AG20443 (cell line): ENCODE measurements at places on chromosomes 12 and 14.
A peak's percentile ranks its signal among the peaks of the same experiment; 100 is the strongest.

DNA sequence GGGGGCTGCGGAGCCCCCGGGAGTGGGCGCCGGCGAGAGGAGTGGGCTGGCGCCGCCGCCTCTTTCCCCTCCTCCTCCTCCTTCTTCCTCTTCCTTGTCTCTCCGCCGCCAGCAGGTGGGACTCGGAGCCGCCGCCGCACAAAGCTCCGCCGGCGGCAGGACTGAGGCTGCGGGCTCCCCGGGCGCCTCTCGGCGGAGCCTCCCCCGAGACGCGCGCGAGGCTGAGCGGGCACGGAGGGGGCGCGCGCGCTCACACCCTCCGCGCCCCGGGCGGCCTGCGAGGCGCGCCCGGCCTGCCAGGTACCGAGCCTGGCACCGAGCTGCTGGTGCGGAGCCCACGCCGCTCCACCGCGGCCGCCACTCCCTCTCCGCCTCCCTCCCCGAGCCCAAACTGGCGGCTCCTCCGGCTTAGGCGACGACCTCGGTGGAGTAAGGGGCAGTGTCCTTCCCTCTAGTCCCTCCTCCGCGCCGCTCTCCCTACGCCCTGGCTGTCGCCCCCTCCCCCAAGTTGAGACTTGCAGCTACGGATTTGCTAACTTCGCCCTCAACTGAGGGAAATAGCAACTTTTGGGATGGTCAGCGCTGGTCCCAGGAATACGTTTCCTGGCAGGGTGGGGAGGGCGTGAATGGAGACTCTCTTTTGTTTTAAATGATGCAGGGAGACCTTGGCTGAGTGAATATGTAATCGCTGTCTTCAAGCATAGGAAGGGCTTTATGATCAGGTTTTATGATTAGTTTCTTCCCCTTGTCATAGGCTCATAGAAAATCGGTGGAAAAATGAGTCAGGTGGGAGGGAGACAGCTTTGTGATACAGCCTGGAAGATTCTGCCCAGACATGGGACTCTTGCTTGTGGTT lies 199.5 kb upstream of the CAND1 start:
- DNase-seq: peak; percentile 28

- no peak for DNase-seq
Measured at GRCh38 chr14:91415794-91416743, 1.6 kb downstream of the CCDC88C start.

DNA sequence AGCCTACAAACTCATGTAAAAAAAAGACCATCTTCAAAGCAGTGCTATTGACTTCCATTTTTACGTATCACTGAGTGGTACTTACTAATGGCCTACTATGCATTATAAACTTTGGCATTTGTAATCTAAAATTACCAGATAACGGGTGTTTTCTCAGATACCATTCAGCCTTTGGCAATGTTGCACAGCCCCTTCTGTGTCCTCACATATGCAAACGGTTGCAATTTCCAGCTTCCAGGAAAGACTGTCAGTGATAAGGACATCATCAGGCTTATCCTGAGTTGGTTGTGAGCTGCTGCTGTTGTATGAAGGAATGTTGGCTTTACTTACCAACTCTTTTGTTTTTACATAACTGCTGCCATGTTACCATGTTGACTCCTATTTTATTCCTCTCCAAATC lies 1.6 kb upstream of the SLC6A13 start:
- DNase-seq: no peak

DNA sequence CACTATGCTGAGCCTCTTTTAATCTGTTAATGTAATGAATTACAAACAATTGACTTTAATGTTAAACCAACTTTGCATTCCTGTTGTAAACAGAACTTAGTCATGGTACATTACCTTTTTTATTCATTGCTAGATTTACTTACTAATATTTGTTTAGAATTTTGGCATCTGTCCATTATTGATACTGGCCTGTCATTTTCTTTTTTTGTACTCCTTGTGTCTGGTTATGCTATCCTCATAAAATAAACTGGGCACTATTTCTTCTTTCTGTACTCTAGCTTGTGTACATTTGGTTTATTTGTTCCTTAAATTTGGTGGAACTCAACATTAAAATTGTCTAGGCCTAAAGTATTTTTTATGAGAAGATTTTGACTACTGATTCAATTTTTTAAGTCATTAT lies 32.1 kb downstream of the SPATA7 start:
- no peak for DNase-seq

- DNase-seq: no peak
Measured at GRCh38 chr12:53739214-53740129, 12.2 kb upstream of the CALCOCO1 start.

DNA sequence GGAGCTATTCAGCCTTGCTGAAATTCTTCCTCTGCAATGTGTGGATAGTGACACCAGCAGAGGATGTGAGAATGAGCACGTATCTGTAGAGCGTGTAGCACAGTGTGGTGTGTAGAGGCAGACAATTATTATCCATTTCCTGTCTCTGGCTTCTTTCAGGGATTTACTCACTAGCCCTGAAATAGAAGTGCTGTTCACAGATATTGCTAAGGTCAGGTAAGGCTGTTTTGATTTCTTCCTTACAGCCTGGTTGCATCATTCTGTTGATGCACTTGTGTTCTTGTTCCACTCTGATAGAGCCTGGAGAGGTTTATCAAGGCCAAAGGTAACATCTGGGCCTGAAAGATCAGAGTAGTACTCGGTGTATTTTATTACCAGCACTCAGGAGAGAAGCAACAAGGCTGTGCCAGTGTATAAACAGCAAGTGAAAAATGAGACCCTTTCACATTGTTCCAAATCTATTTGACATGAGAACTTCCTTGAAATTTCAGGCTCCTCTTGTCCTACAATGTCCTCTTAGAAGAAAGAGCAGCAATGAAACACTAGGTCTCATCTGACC lies 16.7 kb downstream of the ARG2 start:
- DNase-seq: no peak

DNA sequence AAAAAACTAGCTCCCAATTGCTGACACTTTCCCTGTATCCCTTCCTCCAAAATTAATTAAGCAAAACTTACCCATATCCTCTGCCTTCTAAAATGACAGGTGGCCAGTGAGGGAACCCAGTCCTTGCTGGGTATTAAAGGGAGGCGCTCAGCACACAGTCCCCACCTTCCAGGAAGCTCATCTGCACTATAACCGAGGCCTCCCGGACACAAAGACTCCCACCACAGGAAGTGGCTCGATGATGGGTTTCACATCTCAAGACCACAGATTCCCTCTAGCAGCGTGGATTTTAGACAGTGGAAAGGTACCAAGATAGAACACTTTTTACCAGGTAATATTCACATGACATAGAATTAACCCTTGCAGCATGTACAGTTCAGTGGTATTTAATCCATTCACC lies 126.8 kb upstream of the NCOR2 start:
- DNase-seq: no peak

DNA sequence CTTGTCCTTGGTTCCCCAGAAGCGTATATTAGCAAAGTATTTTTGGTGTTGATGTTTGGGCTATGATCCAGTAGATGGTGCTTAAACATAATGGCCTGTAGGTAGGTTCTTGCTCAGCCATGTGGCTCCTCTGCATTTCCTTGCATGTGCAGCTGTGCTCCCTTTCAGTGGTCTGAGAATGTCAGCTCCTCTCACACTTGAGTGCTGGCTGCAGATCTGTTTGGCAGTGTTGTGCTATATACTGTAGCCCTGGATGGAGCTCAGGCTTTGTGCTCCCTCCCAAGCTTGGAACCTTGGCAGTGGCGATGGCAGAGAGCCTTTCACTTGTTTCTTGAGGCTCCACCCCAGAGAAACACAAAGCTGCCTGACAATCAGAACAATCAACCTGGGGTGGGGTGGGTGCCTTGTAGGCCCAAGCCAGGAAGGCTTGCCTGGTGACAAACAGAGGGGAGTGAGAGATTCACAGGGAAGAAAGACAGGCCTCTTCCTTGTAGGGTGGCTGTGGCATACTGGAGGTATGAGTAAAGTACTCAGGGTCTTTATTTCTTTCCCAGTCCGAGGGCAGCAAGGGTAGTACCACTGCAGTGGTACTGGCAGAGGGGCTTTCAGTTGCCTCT lies 255.3 kb downstream of the RAD51B start:
- no peak for DNase-seq
